ENCODE measurements at places on chromosomes 6 and 20.

DNA sequence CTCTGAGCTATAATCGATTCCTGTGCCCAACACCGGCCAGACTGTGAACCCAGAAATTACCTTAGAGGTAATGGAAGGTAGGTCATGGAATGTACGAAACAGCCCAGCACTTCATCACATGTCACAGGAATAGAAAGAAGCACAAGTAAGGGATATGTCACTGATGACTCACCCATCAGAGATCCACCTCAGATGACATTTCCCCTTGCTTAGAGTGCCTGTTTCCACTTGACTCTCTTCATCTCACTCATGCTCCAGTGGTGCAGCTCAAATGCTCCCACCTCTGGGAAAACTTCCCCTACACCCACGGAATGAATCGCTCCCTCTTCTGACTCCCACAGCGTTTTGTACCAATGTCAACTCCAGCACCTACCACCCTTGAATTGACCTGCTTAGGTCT lies 381.6 kb upstream of the CNR1 start:
- DNase-seq, result no peak

GRCh38 chr20:35002426-35003210 lies 47.0 kb downstream of the MYH7B start:
- no peak for DNase-seq

- DNase-seq, result no peak
Measured at GRCh38 chr20:37938181-37938750, 35.3 kb downstream of the VSTM2L start.

GRCh38 chr6:79525272-79526100 lies 11.7 kb downstream of the LCA5 start:
- DNase-seq, result peak; percentile 50

GRCh38 chr6:99458319-99458718 lies 33.2 kb upstream of the PNISR start:
- DNase-seq, result no peak

Data from ecto neural progenitor cell (in vitro differentiated cells).